RPMI8226 (cell line): ENCODE measurements at places on chromosomes 6 and 20.

GRCh38 chr6:38495922-38496635 is 143.7 kb downstream of the BTBD9 start:
- no peak for DNase-seq

DNA sequence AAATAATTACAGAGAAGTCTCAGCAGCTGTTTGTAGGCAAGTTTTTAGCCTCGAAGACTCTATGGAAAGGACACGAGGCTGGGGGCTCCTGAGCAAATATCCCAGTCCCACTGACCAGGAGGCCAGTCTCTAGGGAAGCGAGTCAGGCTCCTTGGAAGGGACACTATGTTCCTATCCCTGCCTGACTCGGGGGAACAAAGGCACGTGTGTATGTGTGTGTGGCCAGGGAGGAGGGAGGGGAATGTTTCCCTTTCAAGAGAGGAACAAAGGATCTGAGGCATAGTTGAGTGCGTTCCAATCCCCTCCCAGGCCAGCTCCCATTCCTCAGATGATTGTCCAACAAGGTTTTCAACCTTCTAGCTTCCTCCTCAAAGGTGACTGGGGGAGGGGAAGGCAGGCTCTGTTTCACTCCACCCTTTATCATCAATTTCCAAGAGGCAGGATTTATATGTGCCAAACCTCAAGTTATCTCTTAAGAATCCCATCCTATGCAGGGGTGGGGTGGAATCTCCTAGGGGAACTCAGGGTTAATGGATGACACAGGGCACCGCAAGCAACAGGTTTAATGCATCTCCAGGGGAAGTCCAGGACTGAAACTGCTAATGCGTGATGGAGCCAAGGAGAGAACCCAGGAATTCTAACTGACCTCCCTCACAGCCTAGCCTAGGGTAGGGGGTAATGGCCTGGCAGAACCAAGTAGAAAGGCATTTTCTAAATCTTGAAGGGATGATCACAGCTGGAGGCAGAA is 9.9 kb downstream of the BCL2L1 start:
- DNase-seq = no peak

GRCh38 chr6:142796571-142796970 is 148.4 kb downstream of the HIVEP2 start:
- DNase-seq = no peak

DNA sequence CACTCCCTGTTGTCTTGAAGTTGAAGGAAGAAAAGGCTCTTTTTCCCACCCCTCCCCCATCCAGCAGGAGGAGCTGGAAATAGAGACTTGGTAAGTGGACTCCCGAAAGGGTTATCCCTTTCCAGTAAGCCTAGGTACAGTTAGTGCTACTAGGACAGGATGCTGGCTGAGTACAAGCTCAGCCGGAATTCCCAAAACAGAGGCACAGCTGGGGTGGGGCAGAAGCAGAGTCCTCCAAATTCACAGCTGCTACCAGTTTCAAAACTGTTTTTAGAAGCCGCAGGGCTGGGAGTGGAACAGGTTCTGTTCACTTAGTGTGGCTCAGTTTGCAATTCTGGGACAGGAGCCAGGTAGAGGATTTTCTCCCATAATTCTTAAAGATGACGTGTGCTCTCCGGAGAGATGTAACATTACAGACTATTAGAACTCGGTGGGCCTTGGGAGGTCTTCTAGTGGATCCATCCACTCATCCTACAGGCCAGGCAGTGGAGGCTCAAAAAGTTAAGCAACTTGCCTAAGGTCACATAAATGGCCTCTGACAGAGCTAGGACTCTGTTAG is 19.0 kb upstream of the UTRN start:
- DNase-seq = peak; percentile 75

- DNase-seq = no peak
Measured at GRCh38 chr6:169452117-169452868, 198.6 kb upstream of the THBS2 start.

DNA sequence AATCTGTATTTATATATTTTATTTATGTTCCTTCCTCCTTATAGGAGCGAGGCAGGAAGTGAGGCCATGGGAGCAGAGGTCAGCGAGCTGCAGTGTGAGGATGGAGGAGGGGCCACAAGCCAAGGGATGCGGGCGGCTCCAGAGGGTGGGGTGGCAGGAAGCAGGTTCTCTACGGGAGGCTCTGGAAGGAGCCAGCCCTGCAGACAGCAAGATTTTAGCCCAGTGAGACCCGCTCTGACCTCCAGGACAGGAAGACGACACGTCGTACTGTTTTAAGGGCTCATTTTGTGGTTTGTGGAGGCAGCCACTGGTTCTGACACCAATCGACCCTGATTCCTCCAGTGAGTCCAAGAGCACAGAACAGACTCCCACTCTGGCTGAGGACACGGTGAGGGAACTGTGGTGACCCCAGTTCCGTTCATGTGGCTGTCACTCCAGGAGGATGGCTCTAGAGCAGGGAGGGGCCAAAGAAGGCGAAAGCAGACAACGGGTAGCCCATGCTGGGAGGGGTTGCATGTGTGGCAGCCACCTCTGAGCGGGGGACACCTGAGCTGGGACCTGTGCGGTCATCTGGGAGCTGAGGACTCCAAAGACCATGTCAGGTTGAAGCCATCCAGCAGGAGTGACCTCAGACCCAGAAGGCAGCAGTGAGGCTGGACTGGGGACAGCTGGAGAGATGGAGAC is 100.1 kb upstream of the BHLHE23 start:
- no peak for DNase-seq

DNA sequence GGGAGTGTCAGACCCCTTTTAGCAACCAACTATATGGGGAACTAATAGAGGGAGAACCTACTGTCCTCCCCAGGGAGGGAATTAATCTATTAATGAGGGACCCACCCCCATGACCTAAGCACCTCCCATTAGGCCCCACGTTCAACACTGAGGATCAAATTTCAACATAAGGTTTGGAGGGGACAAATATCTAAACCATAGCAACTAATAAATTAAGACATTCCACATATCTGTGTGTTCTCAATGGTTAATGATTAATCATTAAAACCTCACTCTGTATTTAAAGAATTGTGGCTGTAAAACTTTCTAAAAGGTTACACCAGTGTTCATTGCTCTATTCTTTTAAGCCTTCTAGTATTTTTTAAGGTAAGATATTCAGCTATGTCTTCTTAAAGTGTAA is 500.4 kb upstream of the SULF2 start:
- no peak for DNase-seq
